Left hindlimb (tissue), 1 donor: ENCODE measurements at places on chromosomes 16 and 17.

GRCh38 chr17:13594310-13594709, 7.4 kb downstream of the HS3ST3A1 start:
- DNase-seq, result no peak

DNA sequence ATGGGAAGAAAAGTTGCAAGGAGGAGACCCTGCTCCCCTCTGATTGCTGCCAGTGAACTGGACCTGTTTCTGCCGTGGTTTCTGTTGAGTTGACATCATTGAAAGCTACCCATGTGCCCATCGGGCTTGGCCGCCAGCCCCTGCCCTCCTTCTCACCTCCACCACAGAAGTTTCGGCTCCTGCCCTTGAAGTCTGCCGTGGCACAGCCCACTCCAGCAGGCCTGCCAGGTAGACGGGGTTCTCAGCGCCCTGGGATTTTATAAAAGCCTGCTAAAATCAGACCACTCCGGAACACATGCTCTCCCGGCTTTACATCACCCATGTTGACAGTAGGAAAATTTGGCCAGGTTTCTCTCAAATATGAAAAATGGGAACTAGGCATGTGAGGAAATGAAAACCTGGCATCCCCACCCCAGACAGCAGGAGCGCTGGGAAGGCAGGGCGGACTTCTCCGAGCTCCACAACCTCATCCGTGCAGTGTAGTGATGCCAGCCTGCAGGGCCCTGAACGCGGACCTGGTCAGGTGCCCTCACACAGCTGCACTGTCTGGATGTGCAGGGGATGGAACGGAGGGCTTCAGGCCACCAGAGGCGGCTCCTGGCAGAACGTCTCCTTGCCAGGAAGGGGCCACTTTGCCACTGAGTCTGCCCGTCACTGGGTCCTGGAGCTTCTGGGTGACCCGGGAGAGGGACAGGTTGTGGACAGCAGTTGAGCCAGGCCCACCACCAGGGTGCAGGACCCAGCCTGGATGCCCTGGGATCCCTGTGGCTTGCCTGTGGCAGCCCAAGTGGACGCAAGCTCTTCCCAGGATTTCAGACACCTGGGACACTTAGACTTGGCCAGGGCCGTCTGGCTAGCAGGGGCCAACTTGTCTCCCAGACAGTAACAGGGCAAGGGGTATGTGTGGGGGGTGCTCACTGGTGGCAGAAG, 6.9 kb upstream of the GSE1 start:
- no peak for DNase-seq

DNA sequence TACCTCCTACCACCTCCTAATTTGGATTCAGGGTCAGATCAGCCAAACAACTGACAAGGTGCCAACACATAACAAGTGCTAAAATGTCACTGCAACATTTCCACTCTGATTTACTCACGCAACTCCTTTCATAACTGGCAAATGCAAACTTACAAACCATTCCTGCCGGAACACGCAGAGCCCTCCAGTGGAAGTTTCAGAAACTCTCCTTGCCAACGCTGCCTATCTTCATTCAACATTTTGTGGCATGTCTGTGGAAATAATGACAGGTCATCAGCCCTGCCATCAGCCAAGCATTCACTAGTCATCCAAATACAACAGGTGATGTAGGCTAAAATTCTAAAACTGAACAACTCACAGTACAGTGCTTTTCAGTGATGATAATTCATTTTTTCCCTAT, 37.7 kb upstream of the OR3A1 start:
- DNase-seq, result no peak

GRCh38 chr17:71316176-71316897, 804.5 kb upstream of the SOX9 start:
- no peak for DNase-seq

- DNase-seq, result no peak
These were observed 513 bp downstream of the ADAM11 start for GRCh38 chr17:44759086-44759915.

DNA sequence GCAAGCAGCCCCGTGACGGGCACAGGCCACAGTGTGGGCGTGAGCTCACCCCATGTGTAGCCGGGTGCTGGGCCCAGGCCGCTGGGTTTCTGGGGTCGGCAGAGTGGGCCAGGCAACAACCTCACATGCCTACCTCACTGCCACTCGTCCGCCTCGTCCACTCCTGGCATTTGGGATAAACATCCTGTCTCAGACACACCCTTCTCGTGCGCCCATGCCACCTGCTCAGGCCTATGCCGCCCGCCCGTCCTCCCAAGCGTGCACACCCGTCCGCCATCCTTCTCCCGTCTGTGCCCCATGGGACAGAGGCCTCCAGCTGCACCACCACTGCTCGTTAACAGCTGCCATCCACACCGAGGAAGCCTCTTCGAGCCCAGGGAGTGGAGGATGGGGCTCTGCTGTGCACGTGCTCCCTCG, 64.3 kb downstream of the KLHDC4 start:
- no peak for DNase-seq

GRCh38 chr17:9766970-9767369, 24.4 kb downstream of the DHRS7C start:
- DNase-seq, result no peak

DNA sequence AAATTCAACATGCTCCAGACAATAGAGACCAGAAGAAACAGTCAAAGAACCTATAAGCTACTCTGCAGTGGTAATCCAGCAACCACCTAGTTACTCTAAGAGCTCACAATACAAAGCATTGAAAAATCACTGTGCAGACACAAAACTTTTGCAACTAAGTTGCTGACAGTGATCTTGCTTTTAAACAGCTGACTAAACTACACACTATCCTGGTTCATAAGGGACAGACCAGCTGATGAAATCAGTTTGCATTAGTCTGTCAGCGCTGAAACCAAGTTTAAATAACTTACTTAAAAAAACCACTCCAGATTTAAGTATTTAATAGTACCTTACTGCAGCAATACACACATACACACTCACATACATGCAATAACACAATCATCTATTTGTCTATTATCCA, 4.6 kb downstream of the VEZF1 start:
- DNase-seq, result no peak

DNA sequence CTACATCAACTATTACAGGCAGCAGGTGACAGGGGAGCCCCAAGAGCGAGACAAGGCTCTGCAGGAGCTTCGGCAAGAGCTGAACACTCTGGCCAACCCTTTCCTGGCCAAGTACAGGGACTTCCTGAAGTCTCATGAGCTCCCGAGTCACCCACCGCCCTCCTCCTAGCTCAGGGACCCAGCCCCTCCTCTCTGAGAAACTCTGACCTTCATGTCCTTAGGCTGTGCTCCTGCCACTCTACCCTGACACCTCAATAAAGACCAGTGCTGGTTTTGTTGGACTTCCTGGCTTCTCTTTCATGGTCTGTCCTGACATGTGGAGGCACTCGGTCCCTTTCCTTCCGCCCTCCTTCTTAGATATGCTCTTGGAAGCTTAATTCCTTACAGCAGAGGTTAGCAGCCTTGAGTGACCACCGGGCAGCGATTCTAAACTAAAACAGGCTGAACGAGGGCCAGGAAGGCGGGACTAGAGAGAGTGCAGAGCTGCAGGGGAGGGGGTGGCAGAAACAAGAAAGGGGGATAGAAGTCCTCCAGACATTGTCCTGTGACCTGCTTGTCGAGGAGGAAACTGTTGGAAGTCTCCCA, 915 bp downstream of the AHSP start:
- DNase-seq, result no peak

DNA sequence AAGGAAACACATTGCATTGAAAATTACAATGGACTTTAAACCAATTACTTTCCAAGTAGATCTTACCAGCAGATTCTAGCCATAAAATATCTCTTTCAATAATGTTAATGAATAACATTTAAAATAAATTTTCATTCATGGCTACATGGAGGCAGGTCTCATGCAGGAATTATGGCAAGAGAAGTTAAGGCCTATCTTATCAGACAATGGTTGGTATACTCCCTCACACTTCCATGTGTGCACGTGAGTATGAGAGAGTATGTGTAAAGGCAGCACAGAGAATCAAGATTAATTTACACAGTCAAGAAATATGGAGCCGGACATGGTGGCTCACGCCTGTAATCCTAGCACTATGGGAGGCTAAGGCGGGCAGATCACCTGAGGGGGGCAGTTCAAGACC, 76.5 kb downstream of the HELZ start:
- DNase-seq, result no peak

- DNase-seq, result no peak
These were observed 78.8 kb downstream of the CCDC182 start for GRCh38 chr17:57666201-57666870.

- DNase-seq, result no peak
These were observed at the start of gene KCNJ16 for GRCh38 chr17:70074956-70075355. TSS of gene KCNJ16 (plus strand) at chr17:70075225. CDS start at chr17:70132088, 56,863 bp downstream.

DNA sequence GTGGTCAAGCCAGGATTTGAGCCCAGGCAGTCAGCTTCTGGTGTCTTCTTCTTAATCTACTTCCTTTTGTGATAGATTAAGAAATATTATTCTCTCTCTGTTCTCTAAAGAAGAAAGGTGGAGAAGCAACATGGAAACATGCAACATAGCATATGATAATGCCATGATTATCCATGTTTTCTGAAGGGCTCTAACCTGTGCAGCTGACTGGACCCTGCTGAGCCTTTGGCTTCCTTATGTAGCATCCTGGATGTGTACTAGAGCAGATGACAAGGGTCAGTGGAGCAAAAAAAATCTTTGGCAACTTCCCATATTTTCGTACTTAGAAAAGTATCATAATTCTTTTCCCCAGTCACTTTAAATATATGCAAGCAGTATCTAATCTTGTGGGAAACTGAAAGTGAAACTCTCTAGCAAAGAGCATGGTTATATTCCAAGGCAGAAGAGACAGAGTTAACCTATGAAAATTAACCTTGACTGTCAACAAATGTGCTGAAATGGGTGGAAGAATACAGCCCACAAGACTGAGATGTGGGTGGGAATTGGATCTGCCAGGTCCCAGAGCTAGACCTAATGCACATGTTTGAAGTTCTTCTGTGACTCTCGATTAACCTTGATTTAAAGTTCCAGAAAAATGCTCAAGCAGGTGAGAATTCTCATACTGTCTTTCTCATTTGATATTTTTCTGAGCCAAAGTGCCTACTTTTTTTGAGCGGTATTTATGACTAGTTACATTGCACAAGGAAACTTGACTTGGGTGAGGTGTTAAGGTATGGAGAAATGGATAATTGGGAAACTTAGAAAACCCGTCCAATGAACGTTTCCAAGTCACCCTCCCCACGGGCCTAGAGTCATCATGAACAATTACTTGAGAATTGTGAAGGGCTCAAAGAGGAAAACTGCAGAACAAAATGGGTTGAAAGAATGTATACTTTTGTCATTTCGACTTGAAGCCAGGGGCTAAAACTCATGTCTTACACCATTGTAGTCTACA, 248.6 kb downstream of the FTO start:
- DNase-seq, result no peak

GRCh38 chr17:42920922-42921321, 20.3 kb downstream of the G6PC1 start:
- DNase-seq, result no peak

- no peak for DNase-seq
These were observed 696.9 kb downstream of the KCNJ2 start for GRCh38 chr17:70865993-70866804.

GRCh38 chr16:56801762-56802161, 63.2 kb upstream of the SLC12A3 start:
- no peak for DNase-seq

GRCh38 chr17:17681744-17682292, 560 bp downstream of the RAI1 start:
- peak; percentile 67 for DNase-seq

DNA sequence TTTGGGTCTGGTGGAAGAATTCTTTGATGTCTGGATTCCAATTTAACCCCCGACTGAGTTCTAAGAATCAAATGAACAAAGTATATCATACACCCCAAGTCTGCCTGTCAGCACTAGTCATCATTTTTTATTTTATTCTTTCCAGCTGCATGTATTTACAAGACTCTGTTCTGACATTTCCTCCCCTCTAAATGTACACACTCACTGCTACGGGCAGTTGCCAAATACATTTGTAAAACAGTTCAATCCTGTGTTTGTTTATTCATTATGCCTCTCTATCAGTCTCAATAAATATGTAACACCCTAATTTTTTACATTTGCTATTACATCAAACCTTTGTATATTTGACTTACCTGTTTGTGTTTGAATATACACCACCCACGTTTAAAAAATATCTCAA, 422.3 kb upstream of the PSMD7 start:
- DNase-seq, result no peak

DNA sequence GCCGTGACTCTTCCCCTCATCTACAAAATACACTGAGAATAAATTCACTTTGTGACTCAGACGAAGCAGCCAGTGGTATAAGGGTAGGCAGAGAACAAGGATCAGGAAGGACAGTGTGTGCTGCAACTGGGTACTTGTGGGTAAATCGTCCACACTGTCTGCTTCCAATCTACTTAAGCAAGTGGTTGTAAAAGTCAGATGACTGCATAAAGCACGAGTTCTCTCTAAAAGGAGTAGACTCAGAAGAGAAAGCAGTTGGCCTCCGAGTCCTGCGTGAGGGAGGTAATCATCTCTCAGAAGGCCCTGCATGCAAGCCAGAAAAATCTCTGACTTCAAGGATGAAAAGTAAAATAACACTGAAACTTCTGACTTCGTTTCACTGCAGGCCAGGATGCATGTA, 43.1 kb downstream of the ANKFY1 start:
- DNase-seq, result no peak

GRCh38 chr16:66926961-66927436, 1.7 kb upstream of the RRAD start:
- DNase-seq, result no peak

DNA sequence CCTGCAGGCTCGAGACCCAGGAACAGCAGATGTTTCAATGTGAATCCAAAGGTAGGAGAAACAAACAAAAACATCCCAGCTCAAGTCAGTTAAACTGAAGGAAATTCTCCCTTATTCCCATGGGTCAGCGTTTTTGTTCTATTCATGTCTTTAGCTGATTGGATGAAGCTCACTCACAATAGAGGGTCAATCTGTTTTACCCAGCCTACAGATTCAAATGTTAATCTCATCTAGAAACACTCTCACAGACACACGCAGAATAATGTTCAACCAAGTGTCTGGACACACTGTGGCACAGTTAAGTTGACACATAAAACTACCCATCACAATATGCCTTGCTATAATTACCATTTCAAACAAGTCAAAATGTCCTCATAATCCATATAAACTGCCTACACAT, 180.6 kb upstream of the CDH8 start:
- no peak for DNase-seq

DNA sequence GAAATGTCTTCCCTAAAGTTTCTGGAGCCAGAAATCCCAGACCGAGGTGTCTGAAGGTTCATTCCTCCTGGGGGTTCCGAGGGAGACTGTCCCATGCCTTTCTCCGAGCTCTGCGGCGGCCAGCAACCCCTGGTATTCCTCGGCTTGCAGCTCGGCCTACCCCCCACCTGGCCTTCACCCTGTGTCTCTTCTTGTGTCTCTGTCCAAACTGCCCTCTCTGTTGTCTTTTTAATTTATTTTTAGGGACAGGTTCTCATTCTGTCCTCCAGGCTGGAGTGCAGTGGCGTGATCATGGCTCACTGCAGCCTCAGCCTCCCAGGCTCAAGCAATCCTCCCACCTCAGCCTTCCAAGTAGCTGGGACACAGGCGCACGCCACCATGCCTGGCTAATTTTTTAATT, 211.7 kb downstream of the SEC14L1 start:
- DNase-seq, result no peak

GRCh38 chr16:77885571-77886295, 97.4 kb downstream of the VAT1L start:
- DNase-seq, result no peak

GRCh38 chr16:81564421-81564911, 119.9 kb downstream of the CMIP start:
- DNase-seq, result no peak

- DNase-seq, result no peak
These were observed at the start of gene ATP2C2 for GRCh38 chr16:84368308-84368996. TSS of gene ATP2C2 (plus strand) at chr16:84368538. CDS start at chr16:84368616, 78 bp downstream.

GRCh38 chr17:14320734-14321475, 20.0 kb downstream of the HS3ST3B1 start:
- no peak for DNase-seq
